Progenitor cell of endocrine pancreas (in vitro differentiated cells): ENCODE measurements at places on chromosomes 1 and 21.

GRCh38 chr1:29632806-29633615 is 396.7 kb downstream of the PTPRU start:
- DNase-seq: no peak

- DNase-seq: no peak
Observed at GRCh38 chr1:232474826-232475225, 155.1 kb downstream of the SIPA1L2 start.

DNA sequence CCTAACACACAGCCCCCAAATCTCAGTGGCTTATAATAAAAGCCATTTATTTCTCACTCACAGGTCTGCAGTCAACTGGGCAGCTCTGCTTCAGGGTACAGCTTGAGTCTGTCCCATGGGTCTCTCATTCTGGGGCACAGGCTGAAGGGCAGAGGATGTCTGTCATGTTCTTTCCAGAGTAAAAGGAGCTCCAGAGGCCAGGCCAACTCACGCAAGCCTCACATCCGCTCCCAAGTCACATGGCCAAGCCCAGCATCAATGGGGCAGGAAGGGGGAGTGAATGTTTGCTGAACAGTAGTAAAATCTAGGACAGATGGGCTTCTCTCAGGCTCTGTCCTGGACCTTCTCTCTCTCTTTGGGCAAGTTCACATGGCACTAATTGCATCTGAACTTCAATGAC is 7.1 kb upstream of the SSBP3 start:
- DNase-seq: no peak

- DNase-seq: no peak
Observed at GRCh38 chr1:75614399-75614756, 3.5 kb upstream of the SLC44A5 start.

DNA sequence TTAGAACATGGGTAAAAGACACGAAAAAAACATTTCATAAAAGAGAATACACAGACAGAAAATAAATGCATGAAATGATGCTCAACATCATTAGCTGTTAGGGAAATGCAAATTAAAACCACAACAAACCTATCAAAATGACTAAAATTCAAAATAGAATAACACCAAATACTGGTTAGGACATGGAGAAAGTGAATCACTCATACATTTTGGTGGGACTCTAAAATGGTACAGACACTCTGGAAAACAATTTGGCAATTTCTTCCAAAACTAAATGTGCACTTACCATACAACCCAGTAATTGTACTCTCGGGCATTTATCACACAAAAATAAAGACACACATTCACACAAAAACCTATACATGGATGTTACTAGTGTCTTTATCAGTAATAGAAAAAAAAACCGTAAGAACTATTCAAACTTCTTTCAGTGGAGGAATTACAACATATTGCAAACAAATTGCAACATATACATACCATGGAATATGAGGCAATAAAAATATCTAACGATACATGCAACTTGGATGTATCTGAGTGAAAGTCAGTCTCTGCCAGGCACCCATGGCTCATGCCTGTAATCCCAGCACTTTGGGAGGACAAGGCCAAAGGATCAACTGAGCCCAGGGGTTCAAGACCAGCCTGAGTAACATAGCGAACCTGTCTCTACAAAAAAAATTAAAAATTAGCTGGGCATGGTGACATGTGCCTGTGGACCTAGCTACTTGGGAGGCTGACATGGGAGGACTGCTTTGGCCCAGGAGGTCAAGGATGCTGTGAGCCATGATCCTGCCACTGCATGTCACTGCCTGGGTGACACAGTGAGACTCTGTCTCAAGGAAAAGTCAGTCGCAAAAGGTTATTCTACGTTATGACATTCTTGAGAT is 19.6 kb downstream of the HSF2BP start:
- no peak for DNase-seq

DNA sequence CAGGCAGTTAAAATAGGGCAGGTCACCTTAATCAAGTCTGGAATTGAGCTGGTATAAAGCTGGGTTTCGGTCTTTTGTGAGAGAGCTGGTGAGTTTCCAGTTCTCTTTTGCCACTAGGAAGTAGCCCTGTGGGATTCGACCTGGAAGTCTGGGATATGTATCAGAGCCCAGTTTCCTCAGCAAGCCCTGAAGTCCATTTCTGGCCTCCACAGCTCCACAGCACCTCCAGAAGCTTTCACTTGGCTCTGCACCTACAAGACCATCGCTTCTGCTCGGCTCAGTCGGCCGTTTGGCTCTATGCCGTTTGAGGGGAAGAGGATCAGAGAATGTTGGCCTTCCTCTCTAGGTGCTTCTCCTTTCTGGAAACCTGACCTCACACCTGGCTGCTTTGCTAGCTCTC is 148.0 kb downstream of the GALNT2 start:
- no peak for DNase-seq

DNA sequence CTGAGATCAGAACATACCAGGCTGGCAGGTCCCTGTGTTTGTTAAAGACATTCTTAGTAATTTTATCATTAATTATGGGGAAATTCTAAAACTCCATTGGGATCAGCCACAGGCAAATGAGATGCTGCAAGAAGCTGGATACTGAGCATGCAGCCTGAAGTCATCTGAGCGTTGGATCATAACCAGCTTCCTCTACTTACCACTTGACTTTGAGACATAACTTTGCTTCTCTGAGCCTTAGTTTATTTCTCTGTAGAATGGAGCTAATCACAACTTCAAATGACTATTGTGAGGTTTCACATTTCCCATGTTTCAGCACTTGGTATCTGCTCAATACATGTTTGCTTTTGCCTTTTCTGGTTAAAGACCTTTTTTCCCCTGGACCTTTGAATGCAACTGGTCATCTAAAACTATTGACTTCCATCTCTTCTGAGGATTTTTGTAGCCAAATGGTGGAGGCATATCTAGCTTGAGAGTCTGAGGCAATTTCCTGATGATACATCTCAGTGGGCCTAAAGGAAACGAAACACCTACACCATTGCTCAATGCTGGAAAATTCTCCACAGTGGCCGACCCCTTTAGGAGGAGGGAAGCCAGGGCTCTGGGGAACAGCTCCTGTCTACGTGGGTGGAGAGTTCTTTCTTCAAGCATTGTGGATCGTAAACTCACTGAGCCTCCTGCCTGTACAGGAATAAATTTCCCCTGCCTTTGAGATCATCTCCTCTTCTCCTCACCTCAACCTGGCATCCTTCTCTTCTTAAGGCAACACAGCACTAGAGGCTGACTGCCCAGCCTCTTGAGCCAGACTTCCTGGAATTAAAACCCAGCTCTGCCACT is 109.1 kb upstream of the HOOK1 start:
- DNase-seq: no peak

- DNase-seq: no peak
Observed at GRCh38 chr1:158043232-158043631, 49.8 kb downstream of the KIRREL1 start.

DNA sequence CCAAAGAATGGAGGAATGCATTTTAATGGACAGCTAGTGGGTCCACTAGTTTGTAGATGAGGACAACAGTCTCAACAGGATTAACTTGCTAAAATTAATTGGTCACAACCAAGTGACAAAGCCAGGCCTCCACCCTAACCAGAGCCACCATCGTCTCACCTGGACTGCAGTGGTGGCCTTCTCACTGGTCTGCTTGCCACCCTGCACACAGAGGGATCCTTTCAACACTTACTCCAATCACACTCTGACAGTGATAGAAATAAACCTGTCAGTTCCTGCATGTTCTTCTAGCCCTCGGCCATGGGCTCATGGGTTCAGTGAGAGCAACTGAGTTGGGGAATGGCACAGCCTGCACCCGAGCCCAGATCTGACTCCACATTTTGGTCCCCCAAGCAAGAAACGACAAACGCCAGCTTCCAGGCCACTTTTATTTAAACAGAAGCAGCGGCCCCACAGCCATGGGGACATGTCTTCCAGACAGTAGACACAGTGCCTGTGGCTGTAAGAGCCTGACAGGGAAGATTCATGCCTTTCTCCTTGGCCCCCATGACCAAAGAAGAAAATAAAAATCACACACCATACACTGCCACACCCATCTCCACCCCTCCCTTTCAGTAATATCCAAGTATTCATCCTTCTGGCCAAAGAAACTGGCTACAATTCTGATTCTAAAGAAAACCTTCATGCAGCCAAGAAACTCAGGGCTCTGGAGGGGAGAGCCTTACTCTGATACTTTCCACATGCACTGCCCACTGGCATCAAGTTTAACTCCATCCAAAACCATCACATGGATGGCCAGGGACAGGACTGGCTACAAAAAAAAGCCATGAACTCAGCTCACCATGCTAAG is 37.6 kb downstream of the DHCR24 start:
- no peak for DNase-seq

DNA sequence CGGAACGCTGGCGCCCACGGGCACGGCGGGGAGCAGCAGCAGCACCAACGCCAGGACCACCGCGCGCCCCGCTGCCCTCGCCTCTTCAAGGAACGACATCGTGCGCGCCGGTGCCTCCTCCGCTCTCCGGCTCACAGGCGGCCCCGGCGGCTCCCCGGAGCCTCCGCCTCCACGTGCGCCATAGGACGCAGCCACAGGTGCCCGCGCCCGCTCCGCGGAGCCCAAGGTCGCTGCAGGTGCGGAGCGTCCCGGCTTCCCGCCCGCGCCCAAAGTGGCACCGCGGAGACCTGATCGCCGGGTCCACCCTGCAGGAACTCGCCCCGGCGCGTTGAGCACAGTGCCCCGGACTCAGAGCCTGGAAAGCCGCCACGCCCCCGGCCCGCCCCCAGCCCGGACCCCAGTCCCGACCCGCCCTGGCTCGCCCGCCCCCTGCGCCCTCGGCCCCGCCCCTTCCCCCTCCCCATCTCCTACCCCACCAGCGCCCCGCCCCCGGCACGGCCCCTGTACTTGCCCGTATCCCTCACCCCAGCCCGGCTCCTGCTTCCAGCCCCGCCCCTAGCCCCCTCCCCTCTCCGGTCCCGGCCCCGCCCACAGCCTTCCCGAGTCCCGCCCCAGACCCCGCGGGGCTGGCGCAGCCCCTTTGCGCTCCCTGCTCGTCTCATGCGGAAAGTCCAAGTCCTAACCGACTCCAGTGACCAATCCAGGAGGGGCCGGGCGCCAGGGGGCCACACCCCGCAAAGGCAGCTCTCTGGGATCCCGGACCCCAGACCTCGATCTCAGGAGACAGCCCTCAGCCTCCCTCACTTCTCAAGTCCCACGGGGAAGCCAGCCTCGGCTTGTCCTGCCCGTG is at the start of gene MEGF6:
MEGF6 (minus strand) TSS at position 339 of the 850 bp plus-strand sequence; CDS start at position 99, 240 bp downstream.
- DNase-seq: peak; percentile 90

GRCh38 chr1:175118375-175119367 is 51.0 kb downstream of the TNN start:
- no peak for DNase-seq

DNA sequence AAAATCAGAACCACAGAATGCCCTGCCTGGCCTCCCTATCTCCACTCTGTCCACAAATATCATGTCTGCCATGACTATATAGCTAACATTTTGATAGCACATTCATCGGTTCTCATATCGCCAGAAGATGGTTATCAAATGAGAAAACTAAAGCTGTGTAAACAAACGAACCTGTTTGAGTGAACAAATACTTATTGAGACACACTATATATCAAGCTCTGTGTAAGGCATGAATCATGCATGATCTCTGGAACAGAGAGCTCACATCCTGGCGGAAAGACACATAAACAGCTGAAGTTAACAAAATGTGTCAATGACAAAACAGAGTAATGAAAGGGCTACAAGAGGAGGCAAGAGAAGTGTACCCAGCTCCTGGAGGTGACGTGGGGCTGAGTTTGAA is 13.1 kb downstream of the KCND3 start:
- DNase-seq: no peak

- no peak for DNase-seq
Observed at GRCh38 chr1:94265906-94266305, 28.5 kb upstream of the ARHGAP29 start.

- DNase-seq: no peak
Observed at GRCh38 chr21:31253684-31254083, 90.4 kb downstream of the TIAM1 start.

- DNase-seq: no peak
Observed at GRCh38 chr1:961132-961669, 817 bp downstream of the KLHL17 start.

GRCh38 chr21:33924079-33924765 is 8.6 kb upstream of the ATP5PO start:
- DNase-seq: peak; percentile 76

GRCh38 chr1:157725221-157725577 is 24.6 kb upstream of the FCRL3 start:
- DNase-seq: no peak

GRCh38 chr1:32892368-32893197 is 6.3 kb downstream of the HPCA start:
- DNase-seq: peak; percentile 39

GRCh38 chr1:27885114-27885528 is 12.8 kb downstream of the THEMIS2 start:
- no peak for DNase-seq

DNA sequence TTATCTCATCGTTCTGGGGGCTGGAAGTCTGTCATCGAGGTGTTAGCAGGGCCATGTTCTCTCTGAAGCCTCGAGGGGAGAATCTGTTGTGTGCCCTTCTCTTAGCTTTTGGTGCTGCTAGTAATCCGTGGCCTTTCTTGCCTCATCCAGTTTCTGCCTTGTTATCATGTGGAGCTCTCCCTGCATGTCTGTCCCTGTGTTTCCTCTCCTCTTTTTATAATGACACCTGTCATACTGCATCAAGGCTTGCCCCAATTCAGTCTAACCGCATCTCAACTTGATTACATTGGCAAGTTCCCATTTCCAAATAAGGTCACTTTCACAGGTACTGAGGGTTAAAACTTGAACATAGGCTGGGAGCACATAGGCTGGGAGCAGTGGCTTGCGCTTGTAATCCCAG is 82.6 kb upstream of the CNIH3 start:
- DNase-seq: no peak

DNA sequence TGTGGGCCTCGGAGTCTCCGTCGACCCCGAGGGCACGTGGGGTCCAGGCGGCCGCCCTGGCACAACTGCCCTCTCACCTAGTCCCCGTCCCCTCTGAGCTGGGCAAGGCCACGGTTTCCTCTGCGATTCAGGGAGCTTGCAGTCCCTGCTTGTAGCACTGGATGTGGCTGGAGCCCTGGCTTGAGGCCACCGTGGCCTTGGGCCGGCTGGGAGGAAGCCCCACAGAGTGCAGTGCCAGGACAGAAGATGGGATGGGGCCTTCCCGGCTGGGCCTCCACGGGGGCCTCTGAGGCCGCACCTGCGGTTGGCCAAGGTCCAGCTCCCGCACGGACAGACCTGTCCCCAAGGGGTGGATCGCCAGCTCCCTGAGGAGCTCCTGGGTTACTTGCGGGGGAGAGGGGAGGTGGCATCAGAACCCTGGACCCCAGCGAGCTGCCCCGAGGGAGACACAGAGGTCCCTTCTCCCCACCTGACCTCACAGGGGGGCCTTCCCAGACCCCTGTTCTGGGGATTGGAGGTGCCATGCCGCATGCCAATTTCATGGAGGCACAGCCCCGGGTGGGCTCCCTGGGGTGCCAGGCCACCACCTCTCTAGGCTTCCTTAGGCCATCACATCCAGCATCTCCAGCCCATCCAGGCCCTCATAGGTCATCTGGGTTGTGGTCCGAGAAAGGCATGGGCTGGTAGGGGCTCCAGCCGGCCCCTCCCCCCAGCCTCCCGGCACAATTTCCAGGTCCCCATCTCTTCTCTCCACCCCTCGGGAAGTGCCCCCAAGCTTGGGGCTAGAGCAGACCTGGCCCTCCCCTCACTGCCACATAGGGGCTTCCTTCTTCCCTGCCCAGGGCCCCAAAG is 80.8 kb downstream of the MORN1 start:
- no peak for DNase-seq
